ENCODE measurements at places on chromosomes 16 and 17.
A peak's percentile ranks its signal among the peaks of the same experiment; 100 is the strongest.

DNA sequence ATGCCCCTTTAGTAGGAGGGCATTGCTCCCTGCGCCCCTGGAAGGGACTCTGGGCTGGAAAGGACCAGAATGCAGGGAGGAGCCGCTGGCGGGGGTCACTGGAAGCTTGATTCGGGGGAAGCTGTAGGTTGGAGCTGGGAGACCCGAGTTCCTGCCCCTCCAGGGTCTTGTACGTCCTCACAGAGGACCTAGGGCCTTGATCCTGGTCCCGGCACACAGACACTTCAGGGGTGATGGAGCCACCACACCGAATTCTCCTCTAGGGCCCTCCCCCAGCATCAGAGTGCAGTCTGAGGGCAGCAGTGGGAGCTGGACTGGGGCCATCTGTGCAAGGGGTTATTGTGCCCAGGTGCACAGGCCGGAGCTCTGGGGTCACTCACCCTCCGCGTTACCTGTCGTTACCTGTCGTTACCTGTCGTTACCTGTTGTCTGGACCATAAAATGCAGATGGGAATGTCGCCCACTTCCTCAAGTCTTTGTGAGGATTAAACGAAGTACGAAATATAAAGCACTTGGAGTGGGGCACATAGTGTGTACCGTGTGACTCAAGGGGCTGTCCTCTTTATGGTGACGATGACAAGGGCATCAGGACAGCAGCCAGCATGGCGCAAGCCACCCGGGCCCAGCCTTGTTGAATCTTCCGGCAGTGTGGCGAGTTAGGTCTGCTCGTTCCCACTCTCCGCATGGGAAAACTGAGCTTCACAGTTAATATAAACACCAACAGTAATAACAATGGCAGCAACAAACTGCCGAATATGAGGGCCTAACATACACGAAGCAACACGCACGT is 48.6 kb downstream of the CMIP start:
- no peak for DNase-seq

GRCh38 chr16:56247808-56248207 is 56.5 kb downstream of the GNAO1 start:
- no peak for DNase-seq

DNA sequence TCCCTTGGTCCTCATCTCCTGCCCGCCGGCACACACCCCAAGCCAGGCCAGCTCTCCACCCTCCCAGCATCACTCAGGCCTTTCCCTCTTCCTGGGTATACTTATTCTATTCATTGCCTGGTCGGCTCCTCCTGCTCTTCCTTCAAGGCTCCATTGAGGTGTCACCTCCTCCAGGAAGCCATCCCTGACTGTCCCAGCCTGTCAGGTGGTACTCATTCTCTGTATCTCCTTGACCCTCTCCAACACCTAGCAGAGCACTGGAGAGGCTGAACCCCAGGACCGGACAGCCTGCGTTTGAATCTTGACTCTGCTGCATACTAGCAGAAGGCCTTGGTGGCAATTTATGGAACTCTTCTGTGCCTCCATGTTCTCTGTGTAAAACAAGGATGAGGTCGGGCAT is 428 bp upstream of the TNFRSF13B start:
- DNase-seq, result no peak

- no peak for DNase-seq
Measured at GRCh38 chr16:79297296-79297695, 303.2 kb downstream of the MAF start.

- DNase-seq, result no peak
Measured at GRCh38 chr17:15894258-15894657, 50.7 kb upstream of the ADORA2B start.

DNA sequence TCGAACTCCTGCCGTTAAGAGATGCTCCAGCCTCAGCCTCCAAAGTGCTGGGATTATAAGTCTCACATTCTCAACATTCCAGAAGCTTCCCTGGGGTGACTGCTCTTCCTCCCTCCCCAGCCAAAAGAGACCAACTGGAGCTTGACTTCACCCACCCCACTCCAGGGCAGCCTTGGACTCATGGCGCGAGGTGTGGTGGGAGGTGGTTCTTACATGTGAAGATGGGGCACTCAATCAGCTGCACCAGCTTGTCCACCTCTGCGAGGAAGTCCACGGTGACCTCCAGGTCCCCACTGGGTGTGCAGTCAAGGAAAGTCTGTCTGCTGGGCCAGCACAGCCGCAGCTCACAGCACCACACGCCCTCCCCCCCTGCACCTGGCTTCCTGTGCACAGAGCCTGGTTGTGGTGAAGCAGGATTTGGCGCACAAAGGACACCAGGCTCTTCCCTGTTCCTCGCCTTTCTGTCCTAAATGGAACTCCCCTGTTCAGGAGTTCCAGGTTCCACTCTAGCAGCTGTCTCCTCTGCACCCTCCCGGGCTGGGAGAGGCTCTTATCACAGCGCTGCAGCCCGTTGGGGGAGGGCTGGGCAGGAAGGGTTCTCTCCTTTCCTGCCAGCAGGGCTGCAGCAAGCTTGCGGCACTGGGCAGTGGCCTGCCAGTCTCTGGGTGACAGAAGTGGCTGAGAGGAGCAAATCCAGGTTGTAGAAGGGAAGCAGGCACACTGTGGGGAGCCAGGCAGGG is 9.6 kb upstream of the MTSS2 start:
- DNase-seq, result peak; percentile 86

- DNase-seq, result no peak
Measured at GRCh38 chr17:44672479-44673093, 16.3 kb downstream of the MEIOC start.

- no peak for DNase-seq
Measured at GRCh38 chr17:42342242-42343008, 45.8 kb downstream of the STAT3 start.

DNA sequence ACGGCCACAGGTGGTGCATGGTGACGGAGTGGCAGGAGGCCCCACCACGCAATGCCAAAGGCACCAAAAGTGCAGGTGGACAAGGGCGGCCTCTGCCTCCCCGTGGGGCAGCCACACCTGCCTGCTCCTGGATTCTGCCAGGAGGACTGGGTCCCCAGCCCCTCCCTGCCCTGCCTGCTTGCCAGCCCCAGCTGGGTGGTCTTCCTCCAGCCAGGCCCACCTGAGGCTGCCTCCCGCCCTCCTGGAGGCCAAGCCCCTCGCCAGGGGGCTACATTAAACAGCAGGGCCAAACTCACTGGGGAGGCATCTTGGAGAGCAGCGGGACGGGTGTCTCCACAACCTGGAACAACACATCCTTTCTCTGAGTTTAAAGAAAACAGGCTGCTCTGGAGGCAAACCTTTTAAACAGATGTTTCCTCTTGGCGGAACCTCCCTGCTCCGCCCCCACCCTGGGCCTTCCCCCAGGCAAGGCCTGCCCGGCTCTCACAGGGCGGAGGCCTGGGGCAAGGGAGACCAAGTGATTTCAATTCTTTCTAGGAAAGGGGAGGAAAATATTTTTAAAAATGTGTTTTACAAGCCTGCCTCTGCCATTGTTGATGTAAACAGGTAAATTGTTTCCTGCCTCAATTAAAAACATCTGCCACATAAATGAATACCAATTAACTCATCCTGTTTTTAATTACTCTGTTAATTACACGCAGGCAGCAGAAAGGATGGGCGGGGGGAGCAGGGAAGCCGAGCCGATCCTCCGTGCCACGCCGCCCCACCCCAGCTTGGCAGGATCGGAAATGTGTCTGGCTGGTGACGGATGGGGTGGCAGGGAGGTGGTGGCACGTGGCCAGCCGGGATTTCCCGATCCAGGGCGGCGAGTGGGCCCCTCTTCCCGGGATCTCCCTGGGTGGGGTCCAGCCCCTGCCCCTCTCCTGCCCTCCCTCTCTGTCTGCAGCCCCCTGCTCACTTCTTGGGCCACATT is 54.4 kb upstream of the PABPN1L start:
- peak; percentile 40 for DNase-seq

DNA sequence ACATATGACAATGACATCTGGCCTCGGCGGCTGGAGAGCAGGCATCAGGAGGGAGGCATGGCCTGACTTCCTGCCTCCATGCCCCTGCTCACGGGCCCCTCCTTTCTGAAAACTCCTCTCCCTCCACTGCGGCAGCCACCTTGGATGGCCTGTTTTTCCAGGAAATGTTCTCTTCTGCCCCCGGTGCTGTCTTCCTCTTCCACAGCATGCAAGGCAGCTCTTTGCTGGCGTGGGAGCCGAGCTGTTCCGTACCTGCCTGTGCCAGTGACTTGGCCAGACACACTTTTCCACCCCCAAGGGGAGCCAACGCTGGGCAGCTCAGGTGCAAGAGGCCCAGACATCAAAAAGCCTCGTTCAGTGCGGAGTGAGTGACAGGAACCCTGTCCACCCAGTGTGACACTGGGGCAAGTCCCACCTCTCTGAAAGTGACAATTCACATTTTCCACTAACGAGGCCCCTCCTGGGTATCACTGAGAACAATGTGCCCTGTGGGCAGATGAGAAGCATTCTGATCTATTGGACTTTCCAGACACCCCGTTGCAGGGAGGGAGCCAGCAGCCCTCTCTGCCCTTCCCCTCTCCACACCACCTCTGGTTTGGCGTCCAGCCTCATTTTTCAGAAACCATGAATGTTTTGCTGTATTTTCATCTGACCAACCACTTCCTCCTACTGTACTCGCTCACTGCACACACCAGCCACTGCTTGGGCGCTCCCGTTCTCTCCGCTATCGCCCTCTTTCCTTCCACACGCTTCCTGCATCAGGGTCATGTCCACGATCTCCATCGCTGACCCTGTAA is 31.2 kb downstream of the NSMCE1 start:
- DNase-seq, result peak; percentile 18

DNA sequence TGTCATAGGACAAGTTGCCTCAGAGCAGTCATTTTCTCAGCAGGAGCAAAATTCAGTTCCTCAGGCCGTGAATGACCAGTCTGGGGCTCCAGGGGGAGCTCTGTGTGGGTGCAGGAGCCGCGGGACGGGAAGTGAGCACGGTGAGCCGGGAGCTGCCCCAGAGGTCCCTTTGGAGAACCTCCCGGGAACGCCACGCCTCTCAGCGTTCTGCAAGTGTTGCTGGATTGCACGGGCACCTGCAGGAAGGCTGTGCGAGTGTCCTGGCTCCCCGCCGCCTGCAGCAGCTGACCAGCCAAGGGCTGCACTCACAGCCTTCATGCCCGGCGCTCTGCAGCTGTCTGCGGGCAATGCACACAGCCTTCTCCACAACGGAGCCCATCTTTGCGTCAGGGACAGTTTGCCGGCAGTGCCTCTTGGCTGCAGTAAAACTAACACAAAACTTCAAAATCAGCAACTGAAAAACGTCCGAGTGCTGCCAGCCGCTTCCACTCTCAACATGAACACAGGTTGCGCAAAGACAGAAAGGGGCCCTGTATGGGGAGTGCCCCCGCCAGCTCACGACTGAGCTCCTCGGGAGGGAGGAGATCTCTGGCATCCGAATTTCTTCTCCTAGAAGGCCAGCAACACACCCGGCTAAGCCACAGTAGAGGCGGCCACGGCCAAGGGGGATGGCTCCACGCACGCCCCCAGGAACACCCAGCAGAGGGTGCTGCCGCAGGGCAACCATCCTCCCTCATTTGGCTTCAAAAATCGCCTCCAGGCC is 16.0 kb downstream of the NDUFAF8 start:
- DNase-seq, result peak; percentile 87

GRCh38 chr17:3838206-3838605 is 7.8 kb downstream of the NCBP3 start:
- DNase-seq, result no peak

- no peak for DNase-seq
Measured at GRCh38 chr17:41556931-41557330, 14.9 kb downstream of the KRT9 start.

GRCh38 chr17:77373299-77374169 is 232.8 kb downstream of the SEC14L1 start:
- no peak for DNase-seq

GRCh38 chr16:64969221-64969620 is 152.6 kb downstream of the CDH11 start:
- DNase-seq, result no peak

GRCh38 chr16:75073545-75074303 is 42.9 kb downstream of the LDHD start:
- no peak for DNase-seq

GRCh38 chr17:60645918-60646523 is 31.6 kb upstream of the BCAS3 start:
- DNase-seq, result no peak

GRCh38 chr17:57634713-57635465 is 110.2 kb downstream of the CCDC182 start:
- no peak for DNase-seq

- DNase-seq, result no peak
Measured at GRCh38 chr17:28612936-28613872, 781 bp downstream of the RSKR start.

DNA sequence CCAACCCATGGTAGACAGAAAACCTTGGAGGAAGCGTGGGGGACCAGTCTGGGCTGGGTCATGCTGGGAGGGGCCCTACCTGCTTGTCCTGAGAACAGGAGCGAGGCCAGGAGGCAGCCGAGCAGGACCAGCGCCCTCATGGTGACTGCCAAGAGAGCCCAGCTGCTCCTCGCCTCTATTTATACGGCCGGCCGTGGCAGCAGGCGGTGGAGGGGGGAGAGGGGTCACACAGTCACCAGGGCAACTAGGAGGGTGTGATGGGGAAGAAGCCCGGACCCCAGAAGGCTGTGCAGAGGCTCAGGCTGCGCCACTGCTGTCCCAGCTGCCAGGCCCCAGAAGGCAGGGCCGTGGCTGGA is at the start of gene SRL:
Gene SRL (minus strand): TSS at position 153 of the 356 bp plus-strand sequence. CDS start 13 bp downstream, at position 140.
- DNase-seq, result no peak

- DNase-seq, result no peak
Measured at GRCh38 chr17:75364078-75364477, 41.4 kb downstream of the GRB2 start.

- DNase-seq, result no peak
Measured at GRCh38 chr16:56450275-56450985, 702 bp downstream of the NUDT21 start.

DNA sequence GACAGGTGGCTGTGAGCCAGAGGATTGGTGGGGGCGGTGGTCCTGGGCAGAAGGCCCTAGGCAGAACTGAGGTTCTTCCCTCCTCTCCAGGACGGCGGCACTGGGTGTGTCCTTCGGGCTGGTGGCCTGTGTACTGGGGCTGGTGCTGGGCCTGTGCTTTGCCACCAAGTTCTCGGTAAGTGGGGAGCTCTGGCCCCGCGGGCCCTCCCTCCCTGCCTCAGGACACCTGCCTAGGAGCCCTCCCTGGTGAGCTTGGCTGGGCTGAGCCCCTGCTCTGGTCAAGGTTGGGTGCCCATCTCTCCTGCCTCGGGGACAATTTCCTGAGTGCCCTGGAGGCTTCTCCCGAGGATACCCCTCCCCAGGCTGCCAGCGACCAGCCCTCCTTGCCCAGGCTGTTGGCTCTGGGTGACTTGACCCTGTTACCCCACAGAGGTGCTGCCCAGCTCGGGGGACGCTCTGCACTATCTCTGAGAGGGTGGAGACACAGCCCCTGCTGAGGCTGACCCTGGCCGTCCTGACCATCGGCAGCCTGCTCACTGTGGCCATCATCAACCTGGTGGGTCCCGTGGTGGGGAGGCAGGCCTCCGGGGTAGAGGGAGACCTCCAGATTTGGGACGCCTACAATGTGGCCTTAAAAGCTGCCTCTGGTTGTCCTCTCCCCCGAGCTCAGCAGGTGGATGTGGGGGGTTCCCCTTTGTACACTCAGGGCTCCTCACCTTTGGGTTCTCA is 42.0 kb downstream of the ADCY7 start:
- DNase-seq, result no peak
